ENCODE measurements at places on chromosomes 2 and 18. TPM values are rescaled to one million over a fixed set of nuclear protein-coding genes. Genes with fewer than 3 reads are reported as not detected.
A peak's percentile ranks its signal among the peaks of the same experiment; 100 is the strongest.

- DNase-seq = no peak
Measured at GRCh38 chr18:2589345-2590068, 18.1 kb downstream of the NDC80 start.

DNA sequence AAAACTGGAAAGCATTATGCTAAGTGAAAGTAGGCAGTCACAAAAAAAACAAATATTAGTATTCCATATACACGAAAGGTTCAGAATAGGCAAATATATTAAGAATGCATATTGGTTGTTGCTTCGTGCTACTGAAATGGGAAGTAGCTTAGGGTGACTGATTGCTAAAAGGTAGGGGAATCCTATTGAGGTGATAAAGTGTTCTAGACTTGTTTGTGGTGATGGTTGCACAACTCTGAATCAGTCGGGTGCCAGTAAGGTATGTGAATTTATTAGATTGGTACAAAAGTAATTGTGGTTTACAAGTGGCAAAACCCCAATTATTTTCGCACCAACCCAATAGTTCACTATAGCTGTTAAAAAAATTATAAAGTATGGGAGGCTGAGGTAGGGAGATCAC is 20.7 kb downstream of the USP34 start:
- DNase-seq = no peak

DNA sequence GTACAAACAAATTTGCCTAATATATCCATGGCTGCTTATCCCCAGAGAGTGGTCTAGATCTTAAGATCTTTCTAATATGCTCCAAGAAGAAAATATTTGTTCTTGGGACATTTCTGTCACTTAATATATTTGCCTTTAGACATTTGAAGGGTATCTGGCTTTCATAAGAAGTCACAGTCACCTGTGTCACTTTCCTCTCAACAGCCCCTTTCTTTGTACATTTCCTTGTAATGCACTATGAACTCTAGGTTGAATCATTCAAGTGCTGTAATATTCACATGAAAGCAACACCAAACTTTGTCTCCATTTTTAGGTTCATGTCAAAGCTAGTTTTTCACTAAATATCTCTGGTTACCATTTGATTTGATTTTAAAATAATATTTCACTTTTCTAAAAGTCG is 41.4 kb upstream of the NABP1 start:
- no peak for DNase-seq

- DNase-seq = no peak
Measured at GRCh38 chr2:62947403-62947802, 103.2 kb upstream of the OTX1 start.

- DNase-seq = peak; percentile 73
Measured at GRCh38 chr2:10359731-10360329, 57.1 kb downstream of the HPCAL1 start.

DNA sequence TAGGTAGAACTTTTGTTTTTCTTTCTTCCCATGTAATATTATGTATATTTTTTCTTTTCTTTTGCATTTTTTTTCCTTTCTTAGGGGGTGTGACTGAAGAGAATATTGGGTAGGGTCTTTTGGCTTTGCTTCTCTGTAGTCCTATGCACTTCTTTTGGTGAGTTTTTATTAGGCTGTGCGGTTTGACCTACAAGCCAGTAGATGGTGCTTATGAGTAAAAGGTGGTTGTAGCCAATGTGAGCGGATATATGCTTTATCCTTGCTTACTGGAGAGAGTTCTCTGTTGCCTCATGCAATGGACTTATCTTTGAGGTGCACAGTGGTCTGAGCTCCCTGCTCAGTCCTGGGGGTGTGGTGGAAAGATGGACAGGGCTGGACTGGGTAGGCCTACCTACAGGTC is 52.7 kb downstream of the DSEL start:
- no peak for DNase-seq

GRCh38 chr2:203878063-203878462 is 10.5 kb downstream of the CTLA4 start:
- DNase-seq = peak; percentile 11

DNA sequence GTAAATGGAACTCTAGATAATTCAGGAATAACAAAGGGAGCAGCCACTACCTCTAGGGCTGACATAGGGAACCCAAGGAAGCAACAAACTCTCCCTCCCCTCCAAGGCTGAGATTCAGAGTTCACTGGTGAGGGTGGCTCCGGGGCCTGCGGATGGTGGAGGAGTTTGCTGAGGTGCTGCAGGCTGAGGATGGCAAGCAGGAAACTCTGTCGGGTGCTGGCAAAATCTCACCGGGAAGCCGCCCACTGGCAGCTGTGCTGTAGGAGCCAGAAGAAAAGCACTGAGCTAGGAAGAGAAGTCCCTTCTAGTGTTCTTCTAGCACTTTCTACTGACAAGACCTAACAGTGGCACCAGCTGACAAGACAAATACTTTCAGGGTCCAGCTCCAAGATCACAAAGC is 12.5 kb upstream of the HAAO start:
- DNase-seq = no peak

GRCh38 chr18:26709897-26710296 is 155.6 kb downstream of the AQP4 start:
- no peak for DNase-seq

GRCh38 chr2:73987109-73987947 is 2.6 kb downstream of the TET3 start:
- no peak for DNase-seq

DNA sequence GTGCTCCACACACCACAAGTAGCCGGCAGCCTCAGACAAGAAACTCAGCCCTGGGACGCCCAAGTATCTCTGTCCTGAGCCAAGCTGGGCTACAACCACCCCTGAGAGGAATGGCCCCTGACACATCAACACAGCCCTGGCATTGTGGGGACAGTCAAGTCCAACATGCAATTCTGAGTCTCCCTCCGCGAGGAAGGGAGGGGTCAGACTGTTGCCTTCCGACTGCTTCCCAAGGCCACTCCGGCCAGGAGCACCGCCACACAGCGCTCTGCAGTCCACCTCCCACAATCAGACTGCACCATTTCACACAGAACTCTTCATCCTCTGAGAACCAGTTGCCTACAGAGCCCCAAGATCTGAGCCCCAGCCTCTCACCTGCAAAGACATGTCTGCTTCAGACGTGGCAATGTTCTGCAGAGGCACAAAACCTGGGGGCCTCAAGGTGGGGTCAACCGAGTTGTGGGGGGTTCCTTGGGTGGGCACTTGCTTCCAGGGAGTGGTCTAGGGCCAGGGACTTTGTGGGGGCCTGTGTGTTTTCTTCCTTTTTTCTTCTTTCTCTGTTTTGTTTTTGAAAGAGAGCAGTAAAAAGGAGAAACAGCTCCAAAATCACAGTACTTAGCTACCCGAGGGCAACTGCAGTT is 76.7 kb upstream of the SALL3 start:
- peak; percentile 41 for DNase-seq

Gene DNER
- total RNA-seq = 0.36 TPM

Gene NPPC
- total RNA-seq = not detected
